HCT116 (cell line): ENCODE measurements at places on chromosomes 2 and 18.

DNA sequence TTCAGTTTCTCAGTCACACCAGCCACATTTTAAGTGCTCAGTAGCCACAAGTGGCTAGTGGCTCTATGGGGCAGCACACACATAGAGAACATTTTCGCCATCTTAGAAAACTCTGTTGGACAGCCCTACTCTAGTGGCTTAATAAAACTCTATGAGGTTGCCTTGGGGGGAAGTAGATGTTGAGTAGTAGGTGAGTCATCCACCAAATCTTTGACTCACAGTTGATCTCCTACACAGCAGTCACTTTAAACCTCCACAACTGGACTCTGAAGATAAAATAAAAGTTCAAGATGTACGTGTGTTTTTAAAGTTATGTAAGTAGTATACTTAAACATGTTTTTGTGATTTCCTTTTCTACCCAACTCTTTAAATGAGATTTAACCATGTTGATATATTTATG, 379.0 kb downstream of the SETBP1 start:
- no peak for DNase-seq
- no peak overlapping the region for H3K27ac ChIP-seq
- H3K27me3 ChIP-seq, result no peaks in the 10 kb centered on the region

GRCh38 chr2:159267921-159268320, 18.6 kb downstream of the WDSUB1 start:
- DNase-seq, result no peak
- H3K4me1 ChIP-seq, result peaks cover 24% of the 10 kb centered on the region
- no peak overlapping the region for H3K4me3 ChIP-seq
- no peaks in the 10 kb centered on the region for H3K27me3 ChIP-seq

DNA sequence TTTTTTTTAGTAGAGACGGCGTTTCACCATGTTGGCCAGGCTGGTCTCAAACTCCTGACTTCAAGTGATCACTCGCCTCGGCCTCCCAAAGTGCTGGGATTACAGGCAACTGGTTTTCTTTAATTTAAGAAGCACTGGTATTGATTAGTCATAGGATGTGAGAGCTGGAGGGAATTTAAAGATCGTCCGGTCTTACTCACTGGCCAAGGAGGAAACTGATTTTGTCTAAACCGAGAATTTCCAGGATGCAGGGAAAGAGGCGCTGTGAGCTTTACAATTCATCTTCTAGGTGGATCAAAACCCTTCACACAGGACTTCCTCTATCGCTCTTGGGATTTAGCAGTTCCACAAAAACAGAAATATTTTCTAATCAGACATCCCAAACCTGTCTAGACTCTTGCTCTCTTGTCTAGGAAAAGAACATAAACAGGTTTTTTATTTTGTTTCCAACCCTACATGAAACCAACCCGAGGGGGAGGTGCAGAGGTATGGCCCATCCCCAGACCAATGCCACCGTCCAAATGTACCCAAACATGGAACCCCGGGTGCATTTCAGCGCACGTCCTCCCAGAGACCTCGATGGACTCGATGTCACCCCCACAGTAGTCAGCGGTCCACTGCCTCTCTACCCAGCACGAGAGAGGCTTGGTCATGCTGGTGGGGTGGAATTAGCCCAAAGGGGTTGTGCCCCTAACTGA, 12.5 kb upstream of the TUBB6 start:
- H3K27ac ChIP-seq, result no peak overlapping the region
- DNase-seq, result no peak
- H3K4me1 ChIP-seq, result peaks cover 14% of the 10 kb centered on the region; the same call in 1 of the 2 replicates
- no peaks in the 10 kb centered on the region for H3K36me3 ChIP-seq
- H3K27me3 ChIP-seq, result no peaks in the 10 kb centered on the region
- no peak overlapping the region for H3K4me3 ChIP-seq

- no peaks in the 10 kb centered on the region for H3K27me3 ChIP-seq
- no peak overlapping the region for H3K27ac ChIP-seq
- peaks cover 2% of the 10 kb centered on the region; the same call in 1 of the 2 replicates for H3K4me1 ChIP-seq
- no peak overlapping the region for H3K4me3 ChIP-seq
- no peak for DNase-seq
Measured at GRCh38 chr18:76982038-76982437, 150.5 kb downstream of the MBP start.

DNA sequence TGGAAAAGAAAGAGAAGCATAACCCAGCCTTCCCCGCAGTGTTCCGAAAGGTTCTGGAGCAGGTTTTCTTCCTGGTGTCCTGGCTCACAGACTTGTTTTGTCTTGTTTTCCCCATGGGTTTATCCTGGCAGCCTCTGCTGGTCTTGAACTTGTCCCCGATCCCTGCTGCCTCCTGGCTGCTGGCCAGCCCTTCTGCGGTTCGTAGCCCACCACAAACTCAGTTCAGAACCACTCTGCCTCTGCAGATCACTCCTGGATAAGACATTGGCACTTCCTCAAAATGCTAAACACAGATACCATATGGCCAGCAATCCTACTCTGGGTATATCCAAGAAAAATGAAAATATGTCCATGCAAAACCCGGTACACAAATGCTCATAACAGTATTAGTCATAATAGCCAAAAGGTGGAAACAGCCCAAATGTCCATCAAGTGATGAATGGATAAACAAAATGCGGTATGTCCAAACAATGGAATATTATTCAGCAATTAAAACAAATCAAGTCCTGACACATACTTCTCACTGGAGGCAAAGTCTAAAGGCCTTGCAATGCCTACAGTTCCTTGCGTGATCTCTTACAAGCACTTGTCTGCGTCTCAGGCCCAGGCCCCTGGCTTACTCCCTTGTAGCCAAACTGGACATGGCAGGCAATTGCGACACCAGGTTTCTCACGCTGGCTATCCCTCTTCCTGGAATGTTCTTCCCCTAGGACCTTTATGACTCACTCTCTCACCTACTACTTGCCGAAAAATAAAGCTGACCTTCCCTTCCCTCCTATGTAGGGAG, 28.0 kb upstream of the ARHGEF4 start:
- no peaks in the 10 kb centered on the region for H3K36me3 ChIP-seq
- peak; percentile 46 for DNase-seq
- H3K27me3 ChIP-seq, result no peaks in the 10 kb centered on the region
- H3K4me3 ChIP-seq, result no peak overlapping the region
